ENCODE measurements at places on chromosomes 4 and X.

DNA sequence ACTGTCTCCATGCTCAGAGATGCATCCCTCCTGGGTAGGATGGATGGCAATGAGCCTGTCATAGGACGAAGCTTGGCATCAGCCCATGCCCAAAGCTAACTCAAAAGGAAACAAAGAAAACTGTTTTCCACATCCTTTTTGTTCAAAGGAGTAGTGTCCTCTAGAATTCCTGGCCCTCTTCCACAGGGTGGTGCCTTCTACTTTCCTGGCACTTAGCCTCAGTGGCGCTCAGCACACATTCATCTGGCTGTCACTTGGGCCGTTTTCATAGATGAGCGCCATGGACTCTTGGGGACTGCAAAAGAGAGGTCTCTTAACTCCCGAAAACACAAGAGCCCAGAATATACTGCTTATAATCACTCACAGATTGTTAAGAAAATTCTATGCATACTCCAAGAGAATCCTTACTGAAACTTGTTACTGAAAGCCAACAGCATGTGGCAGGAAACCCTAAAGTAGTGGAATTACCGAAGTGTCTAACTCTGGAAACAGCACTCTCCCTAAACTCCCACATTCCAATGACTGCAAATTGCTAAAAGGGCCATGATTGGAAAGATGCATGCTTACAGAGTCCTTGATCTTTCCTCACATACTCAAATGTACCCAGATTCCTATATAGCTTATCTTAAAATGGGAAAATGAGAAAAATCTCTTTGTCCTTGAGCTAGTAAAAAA lies 110.0 kb downstream of the HS6ST2 start:
- no peak for DNase-seq

DNA sequence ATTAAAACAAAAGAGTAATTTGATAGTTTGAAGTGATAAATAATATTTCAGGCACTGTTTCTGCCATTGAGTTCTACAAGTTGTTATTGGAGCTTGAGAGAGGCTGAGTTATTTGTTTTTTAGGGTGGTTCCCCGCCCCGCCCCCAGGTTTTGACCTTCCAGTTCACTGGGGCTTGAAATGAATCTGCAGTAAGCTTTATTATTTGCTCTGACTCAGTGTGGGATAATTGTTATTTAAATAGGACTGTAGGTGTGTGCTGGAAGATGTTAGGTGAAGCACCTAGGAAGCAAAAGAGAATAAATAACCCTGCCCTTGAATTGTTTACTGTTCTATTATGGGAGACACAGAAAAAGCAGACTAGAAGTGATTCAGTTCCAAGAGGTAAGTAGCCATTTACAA lies 81.2 kb upstream of the KCNIP4 start:
- DNase-seq = no peak

GRCh38 chr4:24476282-24476681 lies 108.1 kb downstream of the DHX15 start:
- no peak for DNase-seq

DNA sequence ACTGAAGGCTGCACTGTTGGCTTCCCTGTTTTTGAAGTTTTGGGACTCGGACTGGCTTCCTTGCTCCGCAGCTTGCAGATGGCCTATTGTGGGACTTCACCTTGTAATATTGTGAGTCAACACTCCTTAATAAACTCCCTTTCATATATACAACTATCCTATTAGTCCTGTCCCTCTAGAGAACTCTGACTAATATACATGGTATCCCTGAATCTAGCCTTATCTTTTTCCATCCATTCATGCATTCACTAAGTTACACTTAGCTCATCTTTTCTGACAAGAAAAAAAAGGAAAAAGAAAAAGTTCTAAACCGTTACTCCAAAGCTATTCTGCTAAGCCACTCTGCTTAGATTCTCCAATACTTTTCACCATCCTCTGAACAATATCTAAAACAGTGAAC lies 1260.2 kb upstream of the PCDH7 start:
- DNase-seq = no peak

DNA sequence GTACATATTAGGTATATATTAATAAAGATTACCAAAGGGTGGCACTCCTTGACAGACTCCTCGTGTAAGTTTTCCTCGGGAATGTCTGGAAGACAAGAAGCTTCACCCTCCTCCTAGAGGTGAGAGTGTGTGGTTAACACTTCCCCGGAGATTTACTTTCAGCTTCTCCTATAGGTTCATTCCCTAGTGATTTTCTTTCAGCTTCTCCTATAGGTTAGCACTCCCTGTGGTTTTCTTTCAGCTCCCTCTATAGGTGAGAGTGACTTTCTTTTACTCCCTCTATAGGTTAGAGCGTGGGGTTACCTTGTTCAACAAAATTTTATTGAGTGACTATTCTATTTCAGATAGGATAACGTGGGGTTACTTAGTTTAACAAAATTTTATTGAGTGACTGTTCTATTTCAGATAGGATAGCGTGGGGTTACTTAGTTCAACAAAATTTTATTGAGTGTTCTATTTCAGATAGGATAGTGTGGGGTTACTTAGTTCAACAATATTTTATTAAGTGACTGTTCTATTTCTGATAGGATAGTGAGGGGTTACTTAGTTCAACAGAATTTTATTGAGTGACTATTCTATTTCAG lies 106.0 kb upstream of the PLAC1 start:
- DNase-seq = no peak

Data from activated gamma-delta T cell (primary cell).